ENCODE measurements at places on chromosomes 7 and 10. TPM values are rescaled to one million over a fixed set of nuclear protein-coding genes. Genes with fewer than 3 reads are reported as not detected.

MORN4 gene
- 1.2 TPM for total RNA-seq

- peak; percentile 44 for DNase-seq
These were observed 35.0 kb upstream of the ZNF32 start for GRCh38 chr10:43683451-43684291.

DNA sequence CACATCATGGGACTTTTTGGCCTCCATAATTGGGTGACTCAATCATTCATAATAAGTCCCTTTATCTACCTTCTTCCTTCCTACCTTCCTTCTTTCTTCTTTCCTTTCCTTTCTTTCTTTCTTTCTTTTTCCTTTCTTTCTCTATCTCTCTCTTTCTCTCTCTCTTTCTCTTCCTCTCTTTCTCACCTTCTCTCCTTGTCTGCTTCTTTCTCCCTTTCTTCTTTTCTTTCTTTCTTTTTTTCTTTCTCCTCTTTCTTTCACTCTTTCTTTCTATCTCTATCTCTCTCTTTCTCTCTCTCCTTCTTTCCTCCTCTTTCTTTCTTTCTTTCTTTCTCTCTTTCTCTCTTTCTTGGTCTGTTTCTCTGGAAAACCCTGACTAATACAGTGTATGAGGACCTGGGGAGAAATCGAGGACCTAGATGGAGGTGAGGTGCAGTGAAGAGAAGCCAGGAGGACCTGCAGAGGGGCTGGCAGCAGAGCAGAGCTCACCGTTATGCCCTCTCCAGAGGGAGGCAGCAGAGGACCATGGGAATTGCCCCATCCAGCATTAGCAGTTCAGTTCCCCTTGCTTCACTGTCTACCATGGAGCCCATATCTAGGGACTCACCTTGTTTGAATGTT, 52.7 kb upstream of the BTRC start:
- DNase-seq = peak; percentile 51

DNA sequence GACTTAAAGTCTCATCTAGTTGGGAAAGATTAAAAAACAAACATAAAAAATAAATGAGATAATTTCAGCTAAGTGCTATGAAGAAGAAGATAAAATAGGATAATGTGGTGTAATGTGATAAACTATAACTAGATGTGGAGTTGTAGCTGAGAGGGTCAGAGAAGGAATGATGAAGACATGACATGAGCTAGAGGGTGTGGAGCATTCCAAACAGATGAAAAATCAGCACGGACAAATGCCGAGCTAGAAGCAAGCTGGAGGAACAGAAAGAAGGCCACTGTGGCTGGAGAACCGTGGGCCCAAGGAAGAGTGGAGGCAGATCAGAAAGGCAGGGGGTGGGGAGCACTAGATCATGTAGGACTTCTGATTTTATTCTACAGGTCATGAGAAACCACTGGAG, 70.6 kb downstream of the CDK6 start:
- no peak for DNase-seq

CHRM2 gene
- not detected for total RNA-seq

FAM25G gene
- total RNA-seq = not detected

ABCC2 gene
- 0.97 TPM for total RNA-seq

GRCh38 chr7:91182819-91183764, 81.1 kb upstream of the FZD1 start:
- DNase-seq = no peak

- no peak for DNase-seq
These were observed 9.1 kb downstream of the FOXK1 start for GRCh38 chr7:4690953-4691856.

GRCh38 chr10:77804371-77804770, 122.2 kb downstream of the DLG5 start:
- DNase-seq = no peak

SPAG6 gene
- total RNA-seq = 0.70 TPM

MRC1 gene
- total RNA-seq = not detected

GRCh38 chr7:96069401-96069800, 252.5 kb downstream of the SLC25A13 start:
- no peak for DNase-seq

GRCh38 chr7:39650676-39651075, 27.3 kb downstream of the RALA start:
- no peak for DNase-seq

GRCh38 chr7:148173369-148173768, 417.2 kb upstream of the C7orf33 start:
- no peak for DNase-seq

UNCX gene
- total RNA-seq = not detected

DNA sequence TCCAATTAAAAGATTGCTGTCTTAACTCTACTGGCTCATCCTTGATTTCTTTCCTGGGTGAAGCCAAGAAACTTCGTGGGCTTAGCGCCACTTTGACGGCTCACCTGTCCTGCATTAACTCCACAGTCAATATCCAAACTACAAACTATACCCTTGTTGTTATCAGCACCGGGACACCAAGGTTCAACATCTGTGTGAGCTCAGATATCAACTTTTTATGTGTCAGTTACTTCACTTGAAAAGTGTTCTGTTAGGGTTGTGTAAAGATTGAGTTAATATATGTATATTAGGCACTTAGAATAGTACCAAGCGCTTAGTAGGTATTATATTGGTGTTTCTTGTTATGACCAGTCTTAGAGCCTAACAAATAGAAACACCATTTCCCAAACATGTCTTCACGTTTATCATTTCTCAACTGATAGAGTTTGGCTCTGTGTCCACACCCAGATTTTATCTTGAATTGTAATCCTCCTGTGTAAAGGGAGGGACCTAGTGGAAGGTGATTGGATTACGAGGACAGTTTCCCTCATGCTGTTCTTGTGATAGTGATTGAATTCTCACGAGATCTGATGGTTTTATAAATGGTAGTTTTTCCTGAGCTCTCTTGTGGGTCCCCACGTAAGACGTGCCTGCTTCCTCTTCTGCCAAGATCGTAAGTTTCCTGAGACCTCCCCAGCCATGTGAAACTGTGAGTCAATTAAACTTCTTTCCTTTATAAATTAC, 19.0 kb upstream of the ST8SIA6 start:
- no peak for DNase-seq

DNA sequence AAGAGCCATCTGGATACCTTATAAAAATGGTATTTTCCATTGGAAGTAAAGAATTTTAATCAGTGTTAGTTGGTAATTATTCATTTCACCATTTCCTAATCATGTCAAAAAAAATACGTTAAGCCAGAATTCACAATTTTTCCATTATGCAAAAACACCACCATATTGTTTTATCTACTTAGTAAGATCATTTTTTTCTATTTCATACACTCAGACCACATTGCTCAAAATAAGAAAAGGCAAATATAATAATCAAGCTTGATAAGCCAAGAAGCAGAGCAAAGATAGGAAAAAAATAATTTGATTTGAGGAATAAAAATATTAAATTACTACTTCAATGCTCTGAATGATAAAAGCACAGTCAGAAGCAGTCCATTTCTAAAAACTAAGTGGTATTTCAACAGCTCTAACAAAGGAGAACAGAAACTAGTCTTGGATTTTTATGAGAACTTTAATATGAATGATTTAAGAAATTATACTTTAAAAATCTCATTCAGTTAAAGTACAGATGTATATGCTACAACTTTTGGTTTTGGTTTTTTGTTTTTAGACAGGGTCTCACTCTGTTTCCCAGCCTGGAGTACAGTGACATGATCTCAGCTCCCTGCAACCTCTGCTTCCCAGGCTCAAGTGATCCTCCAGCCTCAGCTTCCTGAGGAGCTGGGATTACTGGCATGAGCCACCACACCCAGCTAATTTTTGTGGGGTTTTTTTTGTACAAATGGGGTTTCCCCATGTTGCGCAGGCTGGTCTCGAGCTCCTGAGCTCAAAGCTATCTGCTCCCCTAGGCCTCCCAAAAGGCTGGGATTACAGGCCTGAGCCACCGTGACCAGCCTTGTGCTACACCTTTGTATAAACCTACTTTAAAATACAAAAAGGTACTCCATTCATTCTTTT, 46.6 kb downstream of the LRRN3 start:
- peak; percentile 32 for DNase-seq

PLAU gene
- total RNA-seq = 1.6 TPM

- DNase-seq = no peak
These were observed 2.9 kb upstream of the JAKMIP3 start for GRCh38 chr10:132062641-132063390.

NUTM2E gene
- total RNA-seq = 0.13 TPM

ITGA8 gene
- not detected for total RNA-seq

DNA sequence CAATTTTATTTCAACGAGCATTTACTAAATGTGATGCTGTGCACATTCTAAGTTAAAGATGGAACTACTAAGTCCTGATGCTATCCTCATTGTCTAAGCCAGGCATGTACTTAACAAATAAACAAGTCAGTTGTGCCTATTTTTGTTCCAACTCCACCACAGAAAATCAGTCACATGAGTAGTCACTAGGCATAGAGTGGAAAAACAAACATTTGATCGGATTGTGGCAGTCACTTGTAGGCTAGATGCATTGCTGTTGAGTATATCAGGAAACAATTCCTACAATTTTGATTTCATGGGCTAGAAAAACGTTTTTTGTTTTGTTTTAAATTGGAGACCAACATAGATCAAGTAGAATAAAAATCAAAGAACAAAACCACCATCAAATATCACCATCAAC, 177.6 kb upstream of the SLC25A13 start:
- no peak for DNase-seq

- DNase-seq = no peak
These were observed 131.7 kb downstream of the TEX36 start for GRCh38 chr10:125551247-125551646.

GRCh38 chr7:157615101-157615817, 278.5 kb downstream of the DNAJB6 start:
- DNase-seq = no peak

GRCh38 chr10:49081547-49082275, 33.6 kb downstream of the VSTM4 start:
- DNase-seq = no peak

GRCh38 chr7:121755818-121756552, 117.0 kb upstream of the PTPRZ1 start:
- DNase-seq = no peak

- DNase-seq = no peak
These were observed 123.0 kb upstream of the ADARB2 start for GRCh38 chr10:1860351-1860750.

Measured in activated CD8-positive, alpha-beta T cell treated with anti-CD3 and anti-CD28 coated beads, Interleukin-2, amount 10 ng/mL, durations not matched to agents 7 days and 5 days (primary cell).